ENCODE measurements at places on chromosomes 3 and 15. TPM values are rescaled to one million over a fixed set of nuclear protein-coding genes. Genes with fewer than 3 reads are reported as not detected.

The CPEB1 gene
- total RNA-seq, result 42.7 TPM

The MEF2A gene
- total RNA-seq, result 49.9 TPM

The PLCB2 gene
- total RNA-seq, result 0.17 TPM

The GOLGA8G gene
- total RNA-seq, result not detected

The KLHL6 gene
- not detected for total RNA-seq

The IQCF2 gene
- total RNA-seq, result not detected

The GPR62 gene
- under 0.01 TPM for total RNA-seq

The CFAP100 gene
- total RNA-seq, result not detected

The CCDC9B gene
- total RNA-seq, result 39.2 TPM

The TGM4 gene
- not detected for total RNA-seq

The ARNT2 gene
- total RNA-seq, result 4.7 TPM

The NR2F2 gene
- total RNA-seq, result 23.9 TPM

The MUSTN1 gene
- total RNA-seq, result not detected

The SLC9C1 gene
- not detected for total RNA-seq

The SSUH2 gene
- total RNA-seq, result not detected

The OXTR gene
- 0.15 TPM for total RNA-seq

The GRK7 gene
- total RNA-seq, result under 0.01 TPM

The GOLGA8J gene
- total RNA-seq, result not detected

The CYP19A1 gene
- 5.1 TPM for total RNA-seq

Data from smooth muscle cell of trachea (primary cell).